H1 (cell line): ENCODE measurements at places on chromosomes 2 and 18.

DNA sequence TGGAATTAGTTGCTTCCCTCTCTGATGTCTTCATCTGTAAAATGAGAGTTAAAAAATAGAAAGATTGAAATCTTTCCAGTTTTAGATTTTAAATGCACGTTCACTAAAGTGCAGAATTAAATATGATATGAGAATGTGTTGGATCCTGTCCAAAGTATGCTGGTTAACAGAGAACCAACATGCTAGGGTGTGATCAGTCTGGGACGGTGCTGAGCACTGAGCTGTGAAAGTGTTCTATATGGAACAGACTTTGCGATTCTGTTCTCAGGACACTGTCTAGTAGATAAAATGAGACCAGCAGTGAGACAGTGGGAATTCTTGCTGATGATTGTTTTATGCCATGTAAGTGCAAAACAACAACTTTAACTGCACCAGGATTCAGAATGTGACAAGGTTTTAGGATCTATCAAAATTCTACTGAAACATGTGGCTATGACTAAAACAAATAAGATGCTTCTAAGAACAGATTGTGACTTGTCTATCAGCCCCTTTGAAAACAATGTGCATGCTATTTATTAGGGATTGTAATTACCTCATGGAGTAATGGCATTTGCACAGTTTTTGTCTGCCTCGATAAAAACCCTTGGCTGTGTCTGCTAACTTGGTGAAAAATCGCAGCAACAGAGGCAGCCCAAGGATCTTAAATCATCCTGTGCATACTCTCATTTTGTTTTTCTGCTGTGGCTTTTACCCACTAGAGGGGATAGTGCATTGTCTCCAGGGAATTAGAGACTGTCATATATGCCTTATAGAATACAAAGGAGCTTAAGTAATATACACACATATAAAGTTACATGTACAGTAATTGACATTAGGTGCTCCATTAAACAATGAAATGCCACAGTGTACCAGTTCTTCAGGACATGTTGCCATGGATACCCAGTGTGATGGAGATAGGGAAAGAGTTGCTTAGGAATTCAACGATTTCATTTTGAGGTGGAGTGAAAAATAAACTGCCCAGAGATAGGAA, 55.1 kb downstream of the MAP3K20 start:
- DNase-seq, result no peak

GRCh38 chr18:42182728-42183700, 228.0 kb downstream of the PIK3C3 start:
- DNase-seq, result no peak

GRCh38 chr2:191950132-191950874, 103.4 kb upstream of the CAVIN2 start:
- no peak for DNase-seq

DNA sequence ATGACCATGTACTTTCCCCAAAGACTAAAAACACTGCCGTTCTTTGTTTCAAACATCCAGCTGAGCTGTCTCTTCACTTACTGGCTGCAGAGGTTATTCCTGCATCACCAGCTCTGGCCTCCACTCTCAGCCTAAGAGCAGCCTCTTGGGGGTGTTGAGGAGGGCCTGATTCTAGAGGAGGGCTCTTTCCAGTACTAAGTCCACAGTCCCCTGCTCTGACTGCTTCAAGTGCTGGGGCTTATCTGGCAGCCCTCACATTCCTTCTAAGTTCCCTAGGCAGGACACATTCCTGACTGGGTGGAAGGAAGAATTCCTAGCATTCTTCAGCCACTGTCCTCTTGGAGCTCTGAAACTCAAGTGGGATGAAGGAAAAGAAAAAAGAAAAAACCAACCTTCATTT, 32.9 kb upstream of the EHBP1 start:
- peak; percentile 54 for DNase-seq

GRCh38 chr18:79975985-79976680, 11.7 kb downstream of the HSBP1L1 start:
- DNase-seq, result no peak

DNA sequence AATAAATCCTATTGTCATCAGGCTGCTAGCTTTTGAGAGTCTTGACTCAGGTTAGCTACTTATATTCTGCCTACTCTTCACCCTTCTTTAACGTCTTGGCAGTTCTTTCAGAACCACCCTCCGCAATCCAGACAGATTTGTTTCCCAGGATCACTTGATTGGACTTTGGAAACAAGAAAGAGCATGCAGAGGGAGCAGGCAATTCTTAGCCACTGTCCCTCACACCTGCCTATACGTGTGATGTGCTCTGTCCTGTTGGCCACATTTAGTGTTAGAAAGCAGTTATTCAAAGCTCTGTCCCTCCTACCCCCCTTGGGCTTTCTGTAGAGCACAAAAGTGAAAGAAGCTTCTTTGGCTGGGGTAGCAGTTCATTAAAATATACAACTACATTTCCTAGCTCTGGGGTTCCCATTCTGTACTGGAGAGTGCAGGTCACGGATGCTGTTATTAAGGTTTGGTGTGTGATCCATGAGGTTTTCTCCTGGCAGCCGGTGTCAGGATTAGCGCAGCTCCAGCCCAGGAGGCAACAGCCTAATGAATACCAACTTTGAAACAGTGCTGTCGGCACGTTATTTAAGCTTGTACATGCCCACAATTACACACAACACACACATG, 6.3 kb downstream of the FZD5 start:
- DNase-seq, result no peak

GRCh38 chr18:41756141-41756540, 198.9 kb upstream of the PIK3C3 start:
- no peak for DNase-seq
